ENCODE measurements at places on chromosomes 1 and 21.

- DNase-seq, result no peak
Observed at GRCh38 chr1:6019166-6019845, 26.4 kb upstream of the KCNAB2 start.

GRCh38 chr1:150876119-150876454 lies 312 bp downstream of the ARNT start:
- DNase-seq, result peak; percentile 36

- no peak for DNase-seq
Observed at GRCh38 chr1:227913764-227914721, 33.7 kb downstream of the WNT9A start.

DNA sequence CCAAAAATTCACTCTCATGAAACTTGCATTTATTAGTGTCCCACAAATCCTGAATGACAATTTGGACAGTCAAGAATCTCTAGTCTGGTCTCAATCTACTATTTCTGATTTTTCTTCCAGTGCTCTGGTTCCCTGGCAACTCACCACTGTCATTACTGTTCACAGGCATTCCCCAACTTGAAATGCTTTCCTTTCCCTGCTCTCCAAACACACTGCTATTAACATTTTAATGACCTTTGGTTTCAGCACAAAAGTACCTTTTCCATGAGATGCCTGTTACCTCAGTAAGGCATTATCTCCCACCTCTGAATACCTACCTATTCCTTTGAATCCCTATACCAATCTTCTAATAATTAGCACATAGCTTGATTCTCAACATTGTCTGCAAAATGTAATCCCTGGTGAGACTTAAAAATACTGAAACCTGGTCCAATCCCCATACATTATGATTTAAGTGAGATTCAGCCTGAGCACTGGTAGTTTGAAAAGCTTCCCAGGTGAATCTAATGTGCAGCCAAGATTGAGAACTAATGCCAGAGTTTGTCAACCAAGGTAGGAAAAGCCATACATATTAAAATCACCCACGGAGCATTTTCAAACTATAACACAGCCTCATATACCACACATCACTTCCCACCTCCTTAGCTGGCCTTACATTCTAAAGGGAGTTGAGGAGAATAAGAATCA lies 11.7 kb upstream of the ANGPTL3 start:
- DNase-seq, result no peak

- DNase-seq, result no peak
Observed at GRCh38 chr1:85396194-85396593, 68.8 kb downstream of the DDAH1 start.

DNA sequence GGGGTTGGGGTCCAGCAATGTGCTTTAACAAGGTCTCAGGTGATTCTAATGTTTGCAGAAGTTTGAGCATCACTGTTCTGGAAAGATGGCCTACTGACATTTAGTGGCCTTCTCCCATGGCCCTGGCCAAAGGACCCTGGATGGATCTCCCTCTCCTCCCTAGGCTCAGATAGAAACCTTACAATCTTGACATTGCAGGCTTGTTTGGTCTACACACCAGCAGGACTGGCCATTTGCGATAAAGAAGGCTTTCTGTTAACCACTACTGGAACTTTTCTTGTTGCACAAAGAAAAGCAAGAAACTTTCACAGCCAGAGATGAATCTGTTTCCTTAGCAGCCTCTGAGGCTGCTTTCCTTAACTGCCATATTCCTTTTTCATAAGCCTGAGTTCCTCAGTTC lies 6.2 kb downstream of the DNALI1 start:
- DNase-seq, result no peak

GRCh38 chr1:79005945-79006344 lies 585 bp downstream of the ADGRL4 start:
- DNase-seq, result no peak

GRCh38 chr1:228471154-228471761 lies 15.9 kb upstream of the RNF187 start:
- no peak for DNase-seq

GRCh38 chr1:41730806-41731205 lies 187.9 kb downstream of the HIVEP3 start:
- DNase-seq, result no peak

DNA sequence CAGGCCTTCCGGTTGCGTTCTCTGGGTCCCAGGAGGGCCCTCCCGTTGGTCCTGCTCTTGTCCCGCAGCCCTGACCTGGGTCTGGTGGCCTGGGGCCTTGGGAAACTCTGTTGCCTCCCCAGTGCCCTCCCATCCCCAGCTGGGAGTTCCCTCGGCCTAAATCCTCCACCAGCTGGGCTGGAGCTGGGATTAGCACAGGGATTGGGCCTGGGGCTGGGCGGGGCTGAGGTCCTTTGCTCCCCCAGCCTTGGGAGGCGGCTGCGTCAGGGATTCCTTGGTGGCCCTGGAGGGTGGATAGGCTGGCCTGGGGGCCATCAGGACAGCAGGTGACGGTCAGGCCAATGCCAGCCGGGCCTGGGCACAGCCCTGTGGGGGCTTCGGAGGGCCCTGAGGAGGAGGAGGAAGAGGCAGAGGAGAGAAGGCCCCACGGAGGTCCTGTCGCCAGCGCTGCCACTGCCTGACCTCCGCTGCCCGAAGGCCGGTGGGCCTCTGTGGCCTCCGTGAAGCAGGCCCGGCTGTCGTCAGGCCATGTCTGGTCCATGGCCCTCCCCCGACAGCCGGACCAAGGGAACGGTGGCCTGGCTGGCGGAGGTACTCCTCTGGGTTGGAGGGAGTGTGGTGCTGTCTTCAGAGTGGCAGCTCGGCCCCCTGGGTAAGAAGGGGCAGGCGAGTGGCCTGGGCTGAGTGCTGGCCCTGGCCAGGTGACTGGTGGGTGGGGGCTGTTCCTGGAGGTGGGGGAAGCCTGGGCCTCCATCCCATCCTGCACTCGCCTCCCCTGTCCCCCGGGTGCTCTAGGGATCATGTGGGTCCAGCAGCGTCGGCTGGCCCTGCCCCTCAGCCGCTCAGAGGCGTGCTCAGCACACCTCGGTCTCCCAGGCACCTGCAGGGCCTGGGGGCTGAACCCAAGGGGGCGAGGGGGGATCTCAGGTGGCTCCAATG lies at the start of gene PLCH2:
PLCH2 (plus strand) TSS at position 229 of the 939 bp plus-strand sequence; CDS start at position 529, 300 bp downstream.
- DNase-seq, result no peak

DNA sequence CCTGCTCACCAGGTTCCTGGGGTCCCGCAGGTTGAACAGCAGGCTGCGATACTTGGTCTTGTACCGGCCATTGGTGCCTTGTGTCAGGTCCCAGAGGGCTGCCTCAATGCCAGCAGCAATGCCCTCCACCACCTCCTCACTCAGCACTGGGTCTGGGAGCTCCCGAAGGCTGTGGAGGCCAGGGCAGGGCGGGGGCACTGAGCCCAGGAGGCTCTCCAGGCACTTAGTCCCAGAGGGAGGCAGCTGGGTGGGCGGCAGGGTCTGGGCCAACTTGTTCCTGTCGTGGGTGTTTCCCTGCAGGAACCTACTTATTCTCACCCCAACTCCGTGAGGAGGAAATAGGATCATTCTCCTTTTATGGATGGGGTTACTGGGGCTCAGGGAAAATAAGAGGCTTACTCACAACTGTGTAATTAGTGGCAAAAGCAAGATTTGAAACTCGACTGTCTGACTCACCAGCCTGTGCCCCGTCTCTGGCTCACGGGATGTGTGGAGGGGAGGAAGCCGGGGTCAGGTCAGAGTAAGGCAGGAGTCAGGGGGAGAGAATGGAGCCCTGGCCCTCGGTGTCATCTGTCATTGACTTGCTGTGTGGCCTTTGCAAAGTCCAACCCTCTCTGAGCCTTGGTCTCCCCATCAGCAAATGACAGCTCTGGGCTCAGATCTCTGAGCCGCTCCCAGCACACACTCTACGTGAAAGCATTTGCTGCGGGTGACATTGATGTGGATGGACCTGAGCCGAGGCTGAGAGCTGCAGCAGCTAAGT lies 17.2 kb downstream of the SPOCD1 start:
- DNase-seq, result peak; percentile 75

- DNase-seq, result no peak
Observed at GRCh38 chr1:16918371-16918770, 3.4 kb upstream of the CROCC start.

DNA sequence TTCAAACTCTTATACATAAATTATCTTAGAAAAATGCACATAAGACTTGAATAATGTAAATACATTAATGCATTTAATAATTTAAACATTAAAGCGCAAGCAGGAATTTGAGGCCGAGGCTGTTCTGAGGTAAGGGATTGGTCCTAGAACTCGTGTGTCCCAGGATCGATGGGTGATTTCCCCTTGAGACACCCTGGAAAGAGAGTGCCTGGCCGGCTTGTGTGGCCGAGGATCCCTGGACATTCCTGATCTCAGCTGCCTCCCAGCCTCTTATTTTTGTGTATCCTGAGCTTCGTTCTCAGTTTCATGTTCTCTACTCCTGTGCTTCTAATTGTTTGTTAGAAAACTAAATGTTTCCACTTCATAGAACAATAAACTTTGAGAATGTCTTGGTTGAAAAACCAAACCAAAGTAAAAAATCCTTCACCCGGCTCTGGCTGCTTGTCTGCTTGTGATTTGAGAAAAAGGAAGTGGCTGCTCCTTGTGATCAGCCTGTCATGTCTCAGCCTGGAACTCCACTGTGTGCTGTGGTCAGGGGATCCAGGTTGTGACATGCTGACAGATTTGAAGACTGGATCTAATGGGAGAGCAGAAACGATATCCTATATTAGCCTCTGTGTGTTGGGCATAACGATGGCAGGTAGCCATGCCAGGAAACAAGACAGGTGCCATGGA lies 40.7 kb downstream of the PEX14 start:
- DNase-seq, result no peak

GRCh38 chr1:87638636-87639035 lies 310.0 kb downstream of the LMO4 start:
- DNase-seq, result no peak

- no peak for DNase-seq
Observed at GRCh38 chr1:109547463-109548320, 723 bp upstream of the GNAI3 start.

- no peak for DNase-seq
Observed at GRCh38 chr21:45440736-45441350, 35.9 kb downstream of the COL18A1 start.

- peak; percentile 47 for DNase-seq
Observed at GRCh38 chr1:30523055-30524020, 200.0 kb downstream of the MATN1 start.

DNA sequence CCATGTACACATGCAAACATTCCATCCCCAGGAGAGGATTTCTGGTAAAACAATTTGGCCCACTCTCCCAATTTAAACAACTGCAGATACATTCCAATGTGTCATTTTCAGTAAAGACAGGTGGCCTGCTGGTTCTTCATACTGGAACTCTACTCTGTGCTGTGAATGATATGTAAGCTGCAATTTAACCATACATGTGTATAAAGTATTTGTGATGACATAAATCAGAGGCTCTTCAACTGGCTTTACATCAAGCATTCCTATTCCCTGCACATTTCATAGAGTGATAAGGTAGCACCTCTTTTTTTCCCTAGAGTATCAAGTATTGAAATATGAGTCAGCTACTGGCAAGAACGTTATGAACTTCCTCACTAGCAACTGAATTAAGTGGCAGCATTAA lies 649.5 kb upstream of the ADGRL2 start:
- no peak for DNase-seq

DNA sequence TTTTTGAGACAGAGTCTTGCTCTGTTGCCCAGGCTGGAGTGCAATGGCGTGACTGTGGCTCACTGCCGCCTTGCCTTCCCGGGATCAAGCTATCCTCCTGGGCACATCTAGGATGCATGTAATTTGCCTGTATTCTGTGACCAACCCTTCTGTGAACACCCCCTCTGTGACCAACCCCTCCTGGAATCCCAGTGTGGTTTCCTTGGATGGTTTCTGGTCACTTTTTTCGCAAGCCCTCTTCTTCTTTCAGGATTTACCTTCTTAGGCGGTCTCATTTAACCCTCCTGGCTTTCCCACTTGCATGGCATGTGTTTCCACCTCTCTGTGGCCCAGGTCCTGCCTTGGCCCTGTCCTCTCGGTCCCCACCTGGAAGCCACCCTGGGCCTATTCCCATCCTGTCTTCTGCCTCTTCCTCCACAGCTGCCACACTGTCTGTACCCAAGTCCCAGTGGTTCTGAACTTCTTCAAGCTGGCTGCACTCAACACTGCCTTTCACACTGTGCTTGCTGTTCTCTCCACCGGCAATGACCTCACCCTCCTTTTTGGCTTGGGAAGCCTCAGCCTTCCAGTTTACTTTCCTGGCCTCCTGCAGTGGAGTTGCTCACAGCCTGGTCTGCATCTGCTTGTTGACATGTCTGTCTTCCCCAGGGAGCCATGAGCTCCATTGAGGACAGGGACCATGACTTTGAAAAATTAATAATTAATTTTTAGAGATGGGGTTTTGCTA lies 57.0 kb downstream of the DISC1 start:
- DNase-seq, result no peak

- DNase-seq, result no peak
Observed at GRCh38 chr1:205041998-205042910, 758 bp upstream of the CNTN2 start.

DNA sequence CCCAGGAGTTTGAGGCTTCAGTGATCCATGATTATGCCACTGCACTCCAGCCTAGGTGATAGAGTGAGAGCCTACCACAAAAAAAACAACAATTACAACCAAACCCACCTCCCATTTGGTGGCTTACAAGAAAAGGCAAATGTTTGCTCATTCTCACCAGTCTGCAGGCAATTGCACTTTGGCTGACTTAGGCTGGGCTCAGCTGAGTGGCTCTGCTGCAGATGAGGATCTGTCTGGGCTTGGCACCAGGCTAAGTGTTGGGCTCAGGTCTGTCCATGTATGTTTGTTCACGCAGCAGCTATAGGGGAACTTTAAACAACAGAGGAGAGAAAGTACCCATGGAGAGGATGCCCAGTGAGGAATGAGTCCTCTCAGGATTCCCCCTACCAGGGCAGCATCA lies 28.0 kb upstream of the COA6 start:
- DNase-seq, result no peak

GRCh38 chr1:22143065-22144033 lies at the start of gene WNT4:
Gene WNT4, minus strand, starts transcription at chr1:22143097. Its CDS starts 175 bp downstream, at chr1:22142922.
- DNase-seq, result peak; percentile 8

DNA sequence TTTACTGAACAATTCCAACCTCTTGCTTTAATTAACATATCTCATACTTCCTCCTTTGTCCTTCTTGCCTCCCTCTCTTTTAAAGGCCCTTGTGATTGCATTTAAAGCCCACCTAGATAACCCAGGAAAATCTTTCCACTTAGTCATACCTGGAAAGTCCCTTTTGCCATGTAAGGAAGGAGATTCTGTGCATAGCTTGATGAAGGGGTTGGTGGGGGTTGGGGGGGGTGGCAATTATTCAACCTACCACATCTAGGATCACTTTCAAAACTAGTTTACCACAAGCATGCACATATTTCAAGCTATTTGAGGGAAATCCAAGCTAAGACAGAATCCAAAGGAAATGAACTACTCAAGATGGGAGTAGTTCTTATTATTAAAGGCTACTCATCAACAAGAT lies 249.1 kb upstream of the PTBP2 start:
- DNase-seq, result no peak

- DNase-seq, result peak; percentile 48
Observed at GRCh38 chr1:8629241-8630091, 188.0 kb downstream of the RERE start.

GRCh38 chr1:23530747-23531561 lies at the start of gene E2F2:
Gene E2F2, minus strand, starts transcription at chr1:23531233. Its CDS starts 440 bp downstream, at chr1:23530793.
- peak; percentile 85 for DNase-seq

- no peak for DNase-seq
Observed at GRCh38 chr1:244220410-244220809, 169.3 kb downstream of the ZBTB18 start.

All from fibroblast of gingiva (primary cell).